Mesothelial cell of epicardium (in vitro differentiated cells): ENCODE measurements at places on chromosomes 2 and 18. TPM values are rescaled to one million over a fixed set of nuclear protein-coding genes. Genes with fewer than 3 reads are reported as not detected.

GRCh38 chr2:33633315-33633714 is 34.2 kb upstream of the FAM98A start:
- H3K4me3 ChIP-seq = no peak overlapping the region
- H3K27me3 ChIP-seq = no peaks in the 10 kb centered on the region
- no peak for DNase-seq
- H3K36me3 ChIP-seq = no peaks in the 10 kb centered on the region
- no peaks in the 10 kb centered on the region for H3K4me1 ChIP-seq

- H3K27ac ChIP-seq = no peak overlapping the region
- no peaks in the 10 kb centered on the region for H3K27me3 ChIP-seq
- H3K36me3 ChIP-seq = peaks cover 7% of the 10 kb centered on the region
- peaks cover 8% of the 10 kb centered on the region for H3K4me1 ChIP-seq
- DNase-seq = no peak
- no peak overlapping the region for H3K4me3 ChIP-seq
Observed at GRCh38 chr2:58081000-58081399, 34.4 kb downstream of the VRK2 start.

GRCh38 chr2:13770279-13770678 is 862.2 kb upstream of the LRATD1 start:
- H3K27me3 ChIP-seq = no peaks in the 10 kb centered on the region
- H3K36me3 ChIP-seq = no peaks in the 10 kb centered on the region
- H3K27ac ChIP-seq = no peak overlapping the region
- H3K4me1 ChIP-seq = no peaks in the 10 kb centered on the region

- peaks cover 15% of the 10 kb centered on the region for H3K27me3 ChIP-seq
- no peak for DNase-seq
- H3K27ac ChIP-seq = no peak overlapping the region
- H3K4me1 ChIP-seq = no peaks in the 10 kb centered on the region
Observed at GRCh38 chr2:198664321-198664720, 793.4 kb downstream of the SATB2 start.

GRCh38 chr2:189514104-189514503 is 66.5 kb downstream of the SLC40A1 start:
- no peak overlapping the region for H3K4me3 ChIP-seq
- H3K36me3 ChIP-seq = peaks cover 20% of the 10 kb centered on the region
- no peak overlapping the region for H3K27ac ChIP-seq
- no peaks in the 10 kb centered on the region for H3K27me3 ChIP-seq

Gene AKAIN1
- total RNA-seq = not detected in 3 replicates

GRCh38 chr2:37337620-37338280 is 6.7 kb upstream of the QPCT start:
- DNase-seq = no peak
- peak overlapping the region; percentile 71 for H3K27ac ChIP-seq
- H3K4me3 ChIP-seq = no peak overlapping the region
- H3K4me1 ChIP-seq = peaks cover 40% of the 10 kb centered on the region
- no peaks in the 10 kb centered on the region for H3K36me3 ChIP-seq
- H3K27me3 ChIP-seq = no peaks in the 10 kb centered on the region

DNA sequence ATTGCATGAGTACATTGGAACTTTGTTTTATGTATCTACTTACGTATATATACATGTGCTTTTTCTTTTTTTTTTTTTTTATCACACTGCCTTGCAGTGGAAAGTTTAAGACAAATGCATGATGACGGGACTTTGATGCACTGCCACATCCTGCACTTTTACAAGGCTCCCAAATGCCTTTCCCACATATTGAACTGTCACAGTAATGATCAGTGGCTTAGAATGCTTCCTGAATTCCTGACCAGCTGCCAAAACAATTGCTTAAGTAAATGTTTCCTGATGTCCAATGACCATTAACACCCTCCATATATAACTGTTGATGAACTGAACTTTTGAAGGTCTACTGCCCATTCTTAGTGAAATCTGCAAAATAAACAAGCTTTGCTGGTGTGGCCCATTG is 60.2 kb downstream of the LYPD6B start:
- H3K4me1 ChIP-seq = peaks cover 54% of the 10 kb centered on the region
- DNase-seq = no peak

GRCh38 chr2:143953451-143954030 is 566.4 kb downstream of the ZEB2 start:
- no peak overlapping the region for H3K27ac ChIP-seq
- H3K4me3 ChIP-seq = no peak overlapping the region
- H3K4me1 ChIP-seq = peaks cover 25% of the 10 kb centered on the region
- no peaks in the 10 kb centered on the region for H3K27me3 ChIP-seq
- H3K36me3 ChIP-seq = peaks cover 1% of the 10 kb centered on the region

- no peak overlapping the region for H3K4me3 ChIP-seq
- no peaks in the 10 kb centered on the region for H3K27me3 ChIP-seq
- no peaks in the 10 kb centered on the region for H3K36me3 ChIP-seq
- no peak for DNase-seq
Observed at GRCh38 chr2:228860601-228861285, 410.3 kb downstream of the PID1 start.

Gene CFC1
- not detected in 3 replicates for total RNA-seq

DNA sequence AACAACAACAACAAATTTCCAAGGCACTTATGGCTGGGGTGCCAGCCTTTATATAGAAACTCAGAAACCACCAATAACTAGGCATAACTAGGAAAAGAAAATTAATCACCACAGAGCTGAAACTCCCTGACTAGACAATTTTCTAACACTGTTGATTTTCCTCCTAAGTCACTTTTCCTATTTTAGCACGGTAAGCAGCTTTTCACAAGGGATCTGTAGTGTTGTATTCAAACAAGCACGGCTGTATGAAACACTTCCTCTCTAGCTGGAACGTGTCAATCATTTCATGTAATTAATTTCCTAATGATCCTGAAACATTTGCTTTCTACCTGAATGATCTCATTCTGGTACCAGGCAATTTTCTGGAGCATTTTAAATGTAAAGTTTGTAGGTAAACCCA is 645.0 kb downstream of the IRS1 start:
- H3K36me3 ChIP-seq = no peaks in the 10 kb centered on the region
- DNase-seq = no peak
- no peak overlapping the region for H3K4me3 ChIP-seq
- H3K27ac ChIP-seq = no peak overlapping the region
- H3K4me1 ChIP-seq = peaks cover 33% of the 10 kb centered on the region
- H3K27me3 ChIP-seq = no peaks in the 10 kb centered on the region

DNA sequence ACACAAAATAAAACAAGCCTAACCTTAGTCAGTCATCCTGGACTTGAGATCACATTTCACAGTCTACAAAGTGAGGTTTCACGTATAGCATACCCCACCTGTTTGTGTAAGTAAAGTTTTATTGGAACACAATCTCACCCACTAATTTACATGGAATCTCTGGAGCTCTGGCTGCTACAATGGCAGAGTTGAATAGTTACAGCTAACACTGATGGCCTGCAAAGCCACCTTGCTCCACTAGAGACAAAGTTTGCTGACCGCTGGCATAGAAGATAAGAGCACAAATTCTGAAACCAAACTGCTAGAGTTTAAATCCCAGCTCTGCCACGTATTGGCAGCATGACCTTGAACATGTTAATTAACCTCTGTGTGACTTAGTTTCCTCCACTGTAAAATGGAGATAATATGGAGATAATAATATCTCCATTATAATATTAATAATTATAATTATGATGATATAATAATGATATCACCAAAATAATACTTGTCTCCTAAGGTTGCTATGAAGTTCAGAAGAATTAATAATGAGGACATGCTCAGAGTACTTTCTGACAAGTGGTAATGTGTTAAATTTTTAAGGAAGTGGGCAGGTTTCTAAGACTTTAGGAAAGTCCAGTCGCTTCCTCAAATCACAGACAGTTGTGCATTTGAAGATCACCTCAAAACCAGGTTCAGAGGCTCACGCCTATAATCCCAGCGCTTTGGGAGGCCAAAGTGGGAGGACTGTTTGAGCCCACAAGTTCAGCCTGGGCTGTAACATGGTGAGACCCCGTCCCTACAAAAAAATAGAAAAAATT is 204.6 kb downstream of the SH3RF3 start:
- H3K4me1 ChIP-seq = peaks cover 29% of the 10 kb centered on the region
- H3K4me3 ChIP-seq = no peak overlapping the region
- no peak for DNase-seq
- H3K36me3 ChIP-seq = no peaks in the 10 kb centered on the region

DNA sequence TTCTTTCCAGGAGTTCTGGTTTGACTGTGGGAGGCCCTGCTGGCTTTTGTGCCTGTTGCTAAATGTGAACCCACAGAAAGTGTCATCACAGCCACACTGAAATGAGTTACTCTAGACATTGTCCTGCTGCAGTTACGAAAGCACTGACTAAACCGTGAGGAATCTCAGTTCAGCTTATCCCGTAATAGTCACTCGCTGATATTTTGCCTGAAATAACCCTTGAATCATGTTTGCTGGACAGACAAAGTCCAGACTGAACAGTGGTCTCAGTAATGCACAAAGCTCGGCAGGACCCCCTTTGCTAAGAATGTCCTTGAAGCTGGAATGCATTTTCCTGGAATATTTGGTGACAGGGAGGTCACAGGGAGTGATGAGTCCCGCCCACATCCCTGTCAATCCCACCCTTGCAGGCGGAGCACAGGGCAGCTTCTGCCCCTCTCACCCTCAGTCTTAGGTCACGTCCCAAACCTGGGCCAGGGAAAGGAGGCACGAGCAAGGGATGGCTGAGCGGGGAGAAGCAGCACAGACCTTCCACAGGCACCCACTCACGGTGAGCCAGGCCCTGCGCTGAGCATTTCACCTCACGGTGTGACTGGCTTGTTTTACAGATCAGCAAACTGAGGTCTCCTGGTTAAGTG is 53.4 kb downstream of the ADI1 start:
- peaks cover 18% of the 10 kb centered on the region for H3K36me3 ChIP-seq
- no peaks in the 10 kb centered on the region for H3K27me3 ChIP-seq
- no peak overlapping the region for H3K4me3 ChIP-seq
- no peaks in the 10 kb centered on the region for H3K4me1 ChIP-seq
- DNase-seq = no peak

GRCh38 chr2:139177041-139177440 is 396.9 kb upstream of the NXPH2 start:
- peaks cover 2% of the 10 kb centered on the region for H3K4me1 ChIP-seq
- no peak for DNase-seq
- H3K4me3 ChIP-seq = no peak overlapping the region
- H3K27ac ChIP-seq = peak overlapping the region; percentile 22
- H3K27me3 ChIP-seq = no peaks in the 10 kb centered on the region

Gene SPC25
- total RNA-seq = 9.1 to 10.3 TPM (median 10.1 TPM) in 3 replicates

DNA sequence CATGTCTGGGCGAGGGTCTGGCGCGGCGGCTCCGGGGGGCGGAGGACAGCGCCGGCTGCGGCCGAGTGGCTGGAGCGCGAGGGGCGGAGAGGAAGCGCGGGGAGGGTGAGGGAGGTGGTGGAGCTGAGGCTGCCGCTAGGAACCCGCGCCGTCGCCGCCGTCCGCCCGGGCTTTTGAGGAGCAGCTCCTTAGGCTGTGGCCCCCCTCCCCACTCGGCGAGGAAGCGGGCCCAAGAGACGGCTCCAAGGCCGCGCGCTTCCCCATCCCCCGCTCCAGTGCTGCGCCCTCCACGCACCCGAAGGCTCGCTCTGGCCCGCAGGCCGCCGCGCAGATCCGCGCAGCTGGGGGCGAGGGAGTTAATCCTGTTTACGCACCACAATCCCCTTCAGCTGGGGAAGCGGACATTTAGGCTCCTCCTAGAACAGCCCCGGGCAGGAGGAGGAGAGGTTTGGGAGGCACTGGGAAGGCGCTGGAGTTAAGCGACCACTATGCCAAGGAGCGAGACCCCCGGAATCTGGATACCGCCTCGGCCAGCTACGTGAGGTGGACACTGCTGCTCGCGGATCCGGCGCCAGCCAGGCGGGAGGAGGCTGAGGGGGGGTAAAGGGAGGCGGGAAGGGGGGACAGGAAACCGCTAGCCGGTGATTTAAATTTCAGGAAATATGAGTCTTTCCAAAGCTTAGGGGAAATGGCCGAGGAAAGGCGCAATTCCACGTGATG is at the start of gene CNRIP1:
TSS of gene CNRIP1 (minus strand) at position 552 of the 720 bp plus-strand sequence. CDS start at position 3, 549 bp downstream.
- peak within 1 kb of the TSS; percentile 78 for H3K4me3 ChIP-seq
- peaks cover 4% of the 10 kb centered on the region for H3K36me3 ChIP-seq
- DNase-seq = peak; percentile 66
- peaks cover 87% of the 10 kb centered on the region for H3K27me3 ChIP-seq
- peaks cover 11% of the 10 kb centered on the region for H3K4me1 ChIP-seq

Gene NT5DC4
- not detected in 3 replicates for total RNA-seq

DNA sequence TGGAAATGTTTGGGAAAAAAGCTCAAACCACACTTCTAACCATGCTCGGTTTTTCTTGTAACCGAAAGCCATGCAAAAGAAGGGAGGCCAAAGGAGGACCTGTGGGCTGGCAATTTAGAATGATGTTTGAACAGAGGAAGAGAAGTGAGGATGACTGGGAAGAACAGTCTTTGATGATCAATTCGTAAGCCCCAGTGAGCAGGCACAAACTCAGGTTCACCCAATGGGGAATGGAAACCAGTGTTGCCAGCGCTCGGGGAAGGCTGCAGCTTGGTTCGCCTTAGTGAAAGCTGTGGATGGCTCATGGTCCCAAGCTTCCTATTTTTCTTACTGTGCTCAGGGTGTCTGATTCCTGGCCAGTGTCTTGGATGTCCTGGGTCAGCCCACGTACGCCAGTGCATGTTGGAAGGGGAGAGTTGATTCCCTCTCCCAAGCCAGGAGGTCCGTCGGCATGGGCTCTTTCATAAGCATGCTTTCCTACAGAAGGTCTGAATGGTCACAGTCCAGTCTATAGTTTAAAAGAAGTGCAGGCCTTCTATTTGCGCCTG is 79.2 kb downstream of the VAPA start:
- H3K27me3 ChIP-seq = peaks cover 6% of the 10 kb centered on the region
- no peak for DNase-seq
- H3K27ac ChIP-seq = peak overlapping the region; percentile 90
- peak overlapping the region; percentile 0 for H3K4me3 ChIP-seq
- H3K4me1 ChIP-seq = peaks cover 45% of the 10 kb centered on the region
- H3K36me3 ChIP-seq = peaks cover 3% of the 10 kb centered on the region

GRCh38 chr2:127681288-127681804 is 6.0 kb upstream of the LIMS2 start:
- no peak overlapping the region for H3K27ac ChIP-seq

GRCh38 chr2:235004329-235004903 is 52.6 kb downstream of the SH3BP4 start:
- H3K4me3 ChIP-seq = no peak overlapping the region
- peak overlapping the region; percentile 39 for H3K27ac ChIP-seq
- H3K27me3 ChIP-seq = no peaks in the 10 kb centered on the region
- no peak for DNase-seq
- H3K4me1 ChIP-seq = peaks cover 75% of the 10 kb centered on the region

DNA sequence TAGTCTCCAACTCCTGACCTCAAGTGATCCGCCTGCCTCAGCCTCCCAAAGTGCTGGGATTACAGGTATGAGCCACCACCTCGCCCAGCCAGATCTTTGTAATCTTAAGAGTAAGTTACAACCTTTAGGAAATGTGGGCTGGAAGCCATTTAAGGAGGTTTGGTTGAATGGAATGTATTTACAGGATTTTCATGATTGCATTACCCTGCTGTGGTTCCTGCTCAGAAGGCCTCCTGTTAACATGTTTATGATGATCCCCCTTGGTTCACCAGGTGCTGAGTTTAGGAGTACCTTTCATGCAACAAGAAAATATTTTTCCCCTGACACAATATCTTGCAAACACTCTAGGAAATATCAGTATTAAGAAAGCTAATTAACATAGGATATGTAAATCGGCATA is 187.4 kb upstream of the SH3BP4 start:
- H3K27me3 ChIP-seq = peaks cover 1% of the 10 kb centered on the region
- DNase-seq = no peak
- no peaks in the 10 kb centered on the region for H3K36me3 ChIP-seq

GRCh38 chr2:171416009-171416926 is 17.5 kb downstream of the METTL8 start:
- H3K27me3 ChIP-seq = no peaks in the 10 kb centered on the region
- no peak overlapping the region for H3K4me3 ChIP-seq
- H3K4me1 ChIP-seq = peaks cover 20% of the 10 kb centered on the region
- H3K36me3 ChIP-seq = no peaks in the 10 kb centered on the region
- peak overlapping the region; percentile 4 for H3K27ac ChIP-seq
- peak; percentile 80 for DNase-seq
